Caco-2 (cell line): ENCODE measurements at places on chromosomes 7 and 10.

- DNase-seq, result no peak
Observed at GRCh38 chr7:45143616-45144015, 14.0 kb upstream of the RAMP3 start.

- DNase-seq, result no peak
Observed at GRCh38 chr10:86758189-86759072, 2.0 kb downstream of the BMPR1A start.

DNA sequence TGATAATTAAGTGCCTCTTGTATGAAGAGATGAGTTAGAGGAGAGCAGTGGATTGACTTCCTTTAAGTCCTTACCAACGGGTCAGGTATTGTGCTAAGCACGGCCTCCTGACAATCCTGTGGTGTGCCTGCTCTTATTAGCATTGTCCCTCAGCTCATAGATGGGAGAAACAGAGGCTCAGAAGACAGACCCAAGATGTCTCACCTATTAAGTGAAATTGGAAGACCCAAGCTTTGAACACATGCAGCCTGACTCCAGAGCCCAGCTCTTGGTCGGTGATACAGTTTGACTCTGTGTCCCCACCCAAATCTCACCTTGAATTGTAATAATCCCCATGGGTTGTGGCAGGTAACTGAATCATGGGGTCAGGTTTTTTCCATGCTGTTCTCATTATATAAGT lies 53.8 kb downstream of the CCDC3 start:
- no peak for DNase-seq

DNA sequence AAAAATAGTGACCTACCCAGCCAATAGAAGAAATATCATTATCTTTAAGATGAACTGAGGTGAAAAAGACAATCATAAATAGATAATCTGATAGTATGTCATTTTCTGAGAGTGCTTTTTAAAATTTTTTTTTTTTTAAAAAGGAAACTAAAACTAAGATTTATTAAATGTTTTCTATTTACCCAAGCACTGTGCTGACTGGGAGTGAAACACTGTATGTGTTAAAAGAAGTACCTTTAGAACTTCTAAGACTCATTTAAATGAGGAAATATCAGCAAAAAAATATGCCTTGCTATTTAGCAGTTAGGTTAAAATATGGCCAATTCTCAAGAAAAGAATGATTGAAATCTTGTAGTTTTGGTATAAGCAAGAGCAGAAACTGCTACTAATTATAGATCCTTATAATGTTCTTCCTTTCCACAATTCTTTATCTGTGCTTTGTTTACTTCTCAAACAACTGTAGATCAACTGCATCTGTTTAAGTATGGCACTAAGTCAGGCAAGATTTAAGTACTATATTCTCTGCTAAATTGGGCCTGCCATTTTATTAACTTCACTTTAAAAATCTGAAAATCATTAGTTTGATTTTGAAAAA lies 39.5 kb upstream of the WNT2 start:
- no peak for DNase-seq
